Hematopoietic multipotent progenitor cell treated with erythropoietin and hydrocortisone succinate and interleukin-3 and kit ligand, for 6 days (in vitro differentiated cells): ENCODE measurements at places on chromosomes 1 and 21.

GRCh38 chr1:115142616-115143015 is 53.3 kb upstream of the TSPAN2 start:
- no peak for DNase-seq

DNA sequence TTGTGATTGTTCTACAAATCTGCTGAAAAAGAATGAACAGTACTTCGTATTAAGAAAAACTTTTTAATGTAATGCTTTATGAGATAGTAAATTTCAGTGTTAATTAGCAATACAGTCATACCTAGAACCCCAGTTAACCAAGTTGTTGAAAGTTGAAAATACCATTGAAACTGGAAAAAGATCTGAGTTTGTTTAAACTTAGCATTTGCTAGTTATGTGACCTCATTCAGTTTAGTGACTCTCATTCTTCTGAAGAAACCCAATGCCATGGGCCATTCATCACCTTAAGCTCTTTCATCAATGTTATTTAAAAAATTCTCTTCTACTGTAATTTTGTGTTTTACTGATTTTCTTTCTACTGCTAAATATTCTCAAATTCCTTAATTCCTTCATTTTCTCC is 20.2 kb downstream of the RCOR3 start:
- DNase-seq, result no peak

DNA sequence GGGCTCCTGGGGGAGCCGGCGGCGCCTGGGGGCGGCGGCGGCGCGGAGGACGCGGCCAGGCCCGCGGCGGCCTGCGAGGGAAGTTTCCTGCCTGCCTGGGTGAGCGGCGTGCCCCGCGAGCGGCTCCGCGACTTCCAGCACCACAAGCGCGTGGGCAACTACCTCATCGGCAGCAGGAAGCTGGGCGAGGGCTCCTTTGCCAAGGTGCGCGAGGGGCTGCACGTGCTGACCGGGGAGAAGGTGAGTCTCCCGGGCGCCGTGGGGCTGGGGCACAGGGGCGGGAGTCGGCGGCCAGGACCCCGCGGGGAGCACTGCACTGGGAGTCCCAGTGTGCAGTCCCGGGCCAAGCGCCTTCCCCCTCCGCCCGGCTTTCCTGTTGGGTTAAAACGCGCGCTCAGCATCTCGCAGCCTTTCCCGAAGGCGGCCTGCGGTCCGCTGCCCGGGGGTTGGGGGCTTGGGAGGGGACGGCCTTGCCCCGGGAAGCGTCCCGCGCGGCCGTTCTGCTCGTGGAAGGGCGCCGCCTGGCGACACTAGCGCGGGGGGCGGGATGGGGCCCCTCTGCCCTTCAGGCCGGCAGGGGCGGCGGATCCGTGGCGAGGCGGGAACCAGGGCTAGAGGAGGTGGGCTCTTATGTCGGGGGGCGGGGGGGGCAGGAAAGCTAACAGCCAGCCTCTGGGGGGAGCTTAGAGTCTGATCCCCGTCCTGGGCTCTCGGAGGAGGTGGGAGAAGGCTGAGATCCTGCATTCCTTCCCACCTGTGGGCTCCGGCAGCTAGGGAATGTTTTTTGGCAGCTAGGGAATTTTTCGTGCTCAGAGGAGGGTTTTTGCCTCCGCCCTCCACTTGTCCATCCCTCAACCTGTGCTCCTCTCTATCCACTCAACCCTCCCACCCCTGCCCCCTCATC is 1.1 kb downstream of the HUNK start:
- peak; percentile 42 for DNase-seq

GRCh38 chr21:32281531-32281930 is 2.7 kb upstream of the MIS18A start:
- no peak for DNase-seq

DNA sequence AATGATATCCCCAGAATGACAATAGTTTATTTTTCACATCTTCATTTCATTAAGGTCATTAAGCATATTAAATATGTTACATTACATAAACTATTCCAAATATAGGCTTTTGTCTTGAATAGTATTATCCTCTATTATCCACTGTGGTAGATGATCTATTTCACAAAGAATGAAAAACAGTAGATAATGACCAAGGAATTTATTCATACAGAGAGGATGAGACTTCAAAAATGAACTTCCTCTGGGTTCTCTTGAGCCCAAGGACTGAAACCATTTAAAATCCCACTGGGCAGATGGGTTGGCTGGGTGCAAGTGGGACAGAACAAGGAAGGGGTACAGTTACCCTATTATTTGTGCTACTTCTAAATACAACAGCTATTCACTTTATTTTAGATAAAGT is 33.0 kb downstream of the PTPN14 start:
- DNase-seq, result no peak

DNA sequence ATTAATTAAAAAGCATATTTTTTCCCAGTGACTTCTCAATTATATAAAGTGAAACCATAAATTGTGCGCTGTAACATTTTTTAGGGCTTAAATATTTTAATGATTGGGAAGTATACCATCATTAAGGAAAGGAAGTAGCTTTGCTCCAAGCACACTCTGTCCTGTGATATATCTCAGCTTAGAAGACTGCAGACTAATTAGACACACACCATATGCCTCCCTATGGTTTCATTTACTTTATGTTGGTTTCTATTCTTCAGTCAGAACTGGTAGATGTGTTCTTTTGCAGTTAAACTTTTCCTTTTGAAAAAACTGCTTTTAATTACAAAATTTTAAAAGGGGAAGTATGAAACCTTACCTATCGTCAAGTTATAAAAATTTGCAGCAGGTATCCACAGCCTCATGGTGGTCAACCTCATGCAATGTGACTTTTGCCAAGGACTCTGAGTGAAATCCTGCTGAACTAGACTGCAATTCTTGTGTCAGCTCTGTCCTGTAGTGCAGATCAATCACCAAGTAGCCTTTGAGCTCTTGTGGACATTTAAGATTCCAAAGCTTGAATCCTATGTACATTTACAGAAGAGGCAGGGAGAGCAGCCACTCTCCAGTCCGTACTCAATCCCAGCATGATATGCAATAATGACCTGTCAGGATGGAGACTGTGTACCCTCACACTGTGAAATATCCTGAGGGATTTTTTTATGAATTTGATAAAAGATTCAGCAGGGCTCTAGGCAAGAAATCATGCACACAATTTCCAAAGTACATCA is 149.1 kb downstream of the AMY1C start:
- no peak for DNase-seq

- no peak for DNase-seq
These were observed 2.3 kb upstream of the PLA2G2A start for GRCh38 chr1:19981507-19982312.

- DNase-seq, result peak; percentile 66
These were observed 33.4 kb upstream of the TENT5B start for GRCh38 chr1:27045973-27046558.

- peak; percentile 6 for DNase-seq
These were observed 111.1 kb downstream of the NAV1 start for GRCh38 chr1:201649761-201650622.

DNA sequence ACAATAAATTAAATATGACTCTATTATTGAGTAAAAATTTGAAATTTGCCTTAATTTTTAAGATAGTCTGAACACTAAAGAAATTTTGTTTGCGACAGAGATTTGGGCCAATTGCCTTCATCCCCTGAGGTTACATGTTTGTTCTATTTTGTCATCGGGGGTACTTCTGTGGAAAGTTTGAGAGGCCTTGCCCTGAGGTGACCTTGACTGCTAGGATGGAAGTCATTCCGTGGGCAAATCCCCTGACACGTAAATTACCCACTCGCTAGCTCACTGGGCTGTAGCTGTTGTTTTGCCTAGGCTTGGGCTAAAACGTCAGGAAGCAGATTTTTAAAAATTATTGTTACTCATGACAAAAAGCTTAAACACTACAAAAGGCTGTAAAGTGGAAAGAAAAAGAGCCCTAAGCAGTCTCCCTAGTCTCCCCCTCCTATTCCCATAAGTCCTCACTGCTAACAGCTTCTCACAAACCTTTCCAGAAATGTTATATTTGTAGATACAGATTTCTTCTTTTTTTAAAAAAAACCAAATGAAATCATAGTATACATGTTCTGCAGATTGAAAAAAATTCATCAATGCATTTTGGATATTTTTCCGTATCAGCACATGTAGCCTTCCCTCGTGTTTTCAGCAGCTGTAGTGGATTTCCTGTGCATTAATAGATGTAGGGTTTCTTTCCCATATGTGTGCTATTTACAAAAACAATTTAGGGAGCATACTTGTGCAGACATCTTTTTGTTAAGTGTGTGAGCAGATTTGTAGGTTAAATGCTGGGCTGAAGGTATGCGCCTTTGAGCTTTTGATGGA is 142.7 kb downstream of the MRPS6 start:
- DNase-seq, result no peak

DNA sequence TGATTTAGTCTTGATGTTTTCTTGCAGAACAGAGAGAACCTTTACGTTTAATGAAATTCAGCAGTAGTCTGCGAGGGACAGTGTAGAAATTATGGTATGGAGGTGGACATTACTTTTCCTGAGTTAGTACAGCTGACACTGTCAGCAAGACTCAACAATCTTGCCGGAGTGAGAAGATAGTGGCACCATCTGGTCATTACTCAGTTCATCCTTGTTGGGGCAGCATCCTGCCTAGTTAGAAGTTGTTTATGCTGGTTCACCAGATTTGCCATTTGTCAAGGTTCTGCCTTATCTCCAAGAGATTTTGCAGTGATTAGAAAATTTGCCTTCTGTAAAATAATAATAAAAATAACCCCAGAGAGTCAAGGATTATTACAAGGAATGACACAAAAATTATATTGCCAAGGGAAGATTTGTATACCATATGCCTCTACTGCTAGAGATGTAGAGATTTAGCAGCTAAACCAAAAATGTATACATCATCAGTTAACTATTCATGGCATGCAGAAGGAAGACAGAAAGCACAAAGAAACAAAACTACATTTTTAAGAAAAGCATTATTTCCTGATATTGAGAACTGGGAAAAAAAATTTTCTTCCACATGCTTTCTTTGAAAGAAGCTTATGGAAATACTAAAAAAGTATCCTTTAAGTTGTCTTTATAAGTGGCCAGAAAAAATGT is 1967.4 kb downstream of the NCAM2 start:
- no peak for DNase-seq

GRCh38 chr1:228109962-228110488 is 926 bp upstream of the MRPL55 start:
- no peak for DNase-seq

DNA sequence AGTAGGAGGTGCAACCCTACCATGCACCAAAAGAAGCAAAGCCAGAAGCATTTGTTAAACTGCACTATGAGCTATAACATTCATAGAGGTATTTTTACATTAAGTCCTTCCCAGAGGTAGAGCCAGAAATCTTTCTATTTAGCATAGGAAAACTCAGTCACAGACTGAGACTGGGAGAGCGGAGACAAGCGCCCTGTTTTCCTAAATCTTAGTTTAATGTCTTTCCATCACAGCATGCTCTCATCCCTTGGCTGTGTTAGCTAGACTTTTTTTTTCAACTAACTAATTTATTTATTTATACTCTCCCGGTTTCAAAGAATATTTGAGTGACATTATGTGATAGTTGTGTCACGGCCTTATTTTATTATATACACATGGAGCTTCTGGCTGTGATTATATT is 304.1 kb downstream of the LMX1A start:
- no peak for DNase-seq
